ENCODE measurements at places on chromosomes 3 and 15.

DNA sequence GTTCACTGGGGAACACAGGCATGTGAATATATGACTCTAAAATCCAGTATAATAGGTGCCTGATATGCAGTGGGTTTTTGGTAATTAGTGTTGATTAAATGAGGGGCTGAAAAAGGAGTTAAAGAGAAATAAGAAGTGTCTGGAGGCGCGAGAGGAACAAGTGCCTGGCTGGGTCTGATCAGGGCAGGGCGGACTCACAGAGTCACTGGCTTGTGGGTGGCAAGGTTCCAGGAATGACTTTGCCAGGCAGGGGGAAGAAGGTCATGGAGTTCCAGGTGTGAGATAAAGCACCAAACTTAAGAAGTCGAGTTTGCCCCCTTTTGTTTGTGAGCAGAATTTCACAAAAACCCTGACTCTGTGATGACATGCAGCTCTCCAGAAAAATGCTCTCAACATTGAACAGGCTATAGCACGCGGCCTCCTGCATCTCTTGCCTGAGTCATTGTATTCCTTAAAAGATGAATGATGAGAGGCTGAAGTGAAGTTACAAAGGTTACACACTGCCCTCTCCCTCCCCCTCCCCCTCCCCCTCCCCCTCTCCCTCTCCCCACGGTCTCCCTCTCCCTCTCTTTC lies 63.0 kb upstream of the LMCD1 start:
- DNase-seq = no peak

DNA sequence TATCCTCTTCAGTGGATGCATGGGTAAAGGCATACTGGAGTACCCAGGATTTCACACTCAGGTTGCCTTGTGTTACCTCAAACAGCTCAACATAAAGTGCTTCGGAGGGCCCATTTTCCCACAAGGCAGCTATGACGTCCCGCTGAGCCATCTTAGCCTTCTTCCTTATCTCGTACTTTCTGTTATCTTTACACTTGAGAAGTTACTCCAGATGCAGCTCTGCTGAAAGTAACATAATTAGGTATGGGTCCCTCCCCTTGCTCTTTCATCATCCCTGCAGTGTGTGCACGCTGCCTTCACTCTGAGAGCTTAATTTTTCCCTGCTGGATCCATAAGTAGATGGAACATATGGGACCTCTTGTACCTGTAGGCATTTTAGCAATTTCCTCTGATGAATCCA lies 410.3 kb downstream of the AGBL1 start:
- no peak for DNase-seq

DNA sequence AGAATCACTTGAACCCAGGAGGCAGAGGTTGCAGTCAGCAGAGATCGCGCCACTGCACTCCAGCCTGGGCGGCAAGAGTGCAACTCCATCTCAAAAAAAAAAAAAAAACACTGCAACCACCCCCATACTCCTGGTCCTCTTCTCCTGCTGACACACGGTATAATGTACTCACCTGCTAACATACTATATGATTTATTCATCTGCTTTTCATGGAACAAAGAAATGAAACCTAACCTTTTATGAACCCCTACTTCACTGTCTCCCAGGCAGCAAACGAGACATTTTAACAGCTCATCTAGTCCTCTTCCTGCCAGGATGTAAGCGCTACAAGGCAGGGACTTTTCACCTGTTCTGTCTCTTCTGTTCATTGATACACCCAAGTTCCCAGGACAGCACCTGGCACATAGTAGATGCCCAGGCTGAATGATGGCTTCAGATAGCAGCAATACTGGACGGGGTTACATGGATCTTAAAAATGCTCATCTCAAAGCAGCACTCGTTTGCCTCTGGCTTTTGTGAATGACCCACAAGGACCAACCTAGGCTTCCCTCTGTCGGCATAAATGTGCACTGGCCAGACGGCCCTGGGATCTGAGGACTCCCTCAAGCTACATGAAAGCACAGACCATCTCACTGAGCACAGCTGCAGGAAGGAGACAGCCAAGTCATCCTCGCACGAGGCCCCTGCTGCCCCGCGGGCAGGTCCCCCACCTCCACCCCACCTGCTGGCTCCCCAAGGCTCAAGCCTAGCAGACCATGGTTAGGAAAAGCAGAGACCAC lies 20.3 kb downstream of the XXYLT1 start:
- DNase-seq = no peak

DNA sequence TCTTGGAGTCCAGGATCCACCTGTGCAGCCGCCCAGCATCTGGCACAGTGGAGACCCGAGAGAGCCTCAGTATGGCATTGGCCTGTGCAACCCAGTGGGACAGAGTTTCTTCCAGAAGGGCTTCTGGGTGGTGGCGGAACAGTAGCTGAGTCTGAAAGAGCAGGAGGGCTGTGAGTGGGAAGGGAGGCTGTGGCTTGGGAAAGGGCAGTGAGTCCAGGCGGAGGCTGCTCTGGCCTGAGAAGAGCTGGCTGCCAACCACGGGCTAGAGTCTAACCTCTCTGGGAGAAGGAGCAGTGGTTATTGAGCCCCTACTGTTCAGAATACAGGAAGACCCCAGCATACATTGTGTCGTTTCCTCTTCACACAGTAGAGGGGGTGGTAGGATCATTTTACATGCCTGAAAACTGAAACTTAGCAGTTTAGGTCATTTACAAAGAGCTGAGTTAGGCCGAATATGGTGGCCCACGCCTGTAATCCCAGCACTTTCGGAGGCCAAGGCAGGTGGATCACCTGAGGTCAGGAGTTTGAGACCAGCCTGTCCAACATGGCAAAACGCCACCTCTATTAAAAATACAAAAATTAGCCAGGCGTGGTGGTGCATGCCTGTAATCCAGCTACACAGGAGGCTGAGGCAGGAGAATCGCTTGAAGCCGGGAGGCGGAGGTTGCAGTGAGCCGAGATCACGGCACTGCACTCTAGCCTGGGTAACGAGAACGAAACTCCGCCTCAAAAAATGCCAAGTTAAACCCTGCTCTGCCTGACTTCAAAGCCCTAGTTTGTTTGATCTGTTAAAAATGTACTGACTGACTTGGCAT lies 3.2 kb downstream of the AEN start:
- no peak for DNase-seq

DNA sequence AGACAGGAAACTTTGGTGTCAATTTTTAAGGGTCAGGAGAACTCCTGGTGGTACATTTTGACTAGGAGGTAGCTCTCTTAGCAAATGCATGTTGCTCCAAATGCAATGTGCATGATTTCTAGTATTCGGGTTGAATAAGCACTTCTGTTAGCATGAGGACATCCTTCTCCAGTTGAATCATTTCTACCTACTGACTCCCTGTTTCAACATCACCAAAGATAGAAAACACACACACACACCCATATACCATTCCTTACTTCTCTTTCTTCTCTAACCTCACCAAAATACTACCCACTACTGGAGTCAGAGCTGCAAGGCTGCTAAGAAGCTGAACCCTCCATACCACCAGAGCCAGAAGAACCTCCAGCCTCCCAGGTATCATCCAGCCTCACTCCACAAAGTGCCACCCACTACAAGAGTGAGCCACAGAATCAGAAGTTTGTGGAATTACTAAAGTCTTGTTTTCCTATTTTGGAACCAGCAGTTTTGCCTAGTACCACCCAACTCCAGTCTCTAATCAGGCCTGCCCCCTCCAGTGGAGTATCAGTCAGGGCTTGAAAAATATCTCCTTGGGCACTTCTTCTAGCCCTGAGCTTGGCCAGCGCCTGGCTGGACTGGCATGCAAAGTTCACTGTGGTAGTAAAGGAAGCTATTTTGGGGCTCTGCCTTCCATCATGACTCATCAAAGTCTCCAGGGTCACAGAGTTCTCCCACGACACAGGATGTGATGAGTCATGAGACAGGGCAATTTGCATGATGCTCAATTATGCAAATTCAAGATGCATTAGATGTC lies 110.3 kb downstream of the CYP19A1 start:
- no peak for DNase-seq

GRCh38 chr15:36596915-36597314 lies 17.5 kb downstream of the CDIN1 start:
- no peak for DNase-seq

All from cortex of kidney (tissue), 1 donor.